Activated naive CD8-positive, alpha-beta T cell treated with anti-CD3 and anti-CD28 coated beads, Interleukin-2, amount 50 U/mL, for 24 hours (primary cell): ENCODE measurements at places on chromosomes 16 and 17.

DNA sequence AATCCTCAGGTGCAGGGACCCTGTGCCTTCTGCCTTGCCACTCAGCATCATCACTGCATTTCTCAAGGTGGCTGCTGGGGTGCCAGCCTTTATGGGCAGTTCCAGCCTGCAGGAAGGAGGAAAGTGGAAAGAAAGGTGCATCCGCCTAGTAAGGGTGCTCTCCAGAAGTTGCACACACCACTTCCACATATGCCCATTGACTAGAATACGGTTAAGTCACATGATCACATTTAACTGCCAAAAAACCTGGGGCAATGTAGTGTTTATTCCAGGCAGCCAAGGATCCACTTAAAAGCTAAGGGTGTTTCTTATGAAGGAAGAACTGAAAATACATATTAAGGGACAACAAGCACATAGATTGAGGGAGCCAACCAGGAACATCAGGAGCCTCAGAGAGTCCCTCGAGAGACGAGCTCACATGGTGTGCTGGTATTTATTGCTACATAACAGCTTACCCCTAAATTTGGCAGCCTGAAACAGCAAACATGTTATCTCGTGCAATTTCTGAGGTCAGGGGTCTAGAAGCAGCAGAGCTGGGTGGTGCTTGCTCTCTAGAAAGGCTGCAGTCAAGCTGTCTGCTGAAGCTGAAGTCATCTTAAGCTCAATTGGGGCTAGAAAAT, 52.0 kb upstream of the MMP2 start:
- DNase-seq = no peak

DNA sequence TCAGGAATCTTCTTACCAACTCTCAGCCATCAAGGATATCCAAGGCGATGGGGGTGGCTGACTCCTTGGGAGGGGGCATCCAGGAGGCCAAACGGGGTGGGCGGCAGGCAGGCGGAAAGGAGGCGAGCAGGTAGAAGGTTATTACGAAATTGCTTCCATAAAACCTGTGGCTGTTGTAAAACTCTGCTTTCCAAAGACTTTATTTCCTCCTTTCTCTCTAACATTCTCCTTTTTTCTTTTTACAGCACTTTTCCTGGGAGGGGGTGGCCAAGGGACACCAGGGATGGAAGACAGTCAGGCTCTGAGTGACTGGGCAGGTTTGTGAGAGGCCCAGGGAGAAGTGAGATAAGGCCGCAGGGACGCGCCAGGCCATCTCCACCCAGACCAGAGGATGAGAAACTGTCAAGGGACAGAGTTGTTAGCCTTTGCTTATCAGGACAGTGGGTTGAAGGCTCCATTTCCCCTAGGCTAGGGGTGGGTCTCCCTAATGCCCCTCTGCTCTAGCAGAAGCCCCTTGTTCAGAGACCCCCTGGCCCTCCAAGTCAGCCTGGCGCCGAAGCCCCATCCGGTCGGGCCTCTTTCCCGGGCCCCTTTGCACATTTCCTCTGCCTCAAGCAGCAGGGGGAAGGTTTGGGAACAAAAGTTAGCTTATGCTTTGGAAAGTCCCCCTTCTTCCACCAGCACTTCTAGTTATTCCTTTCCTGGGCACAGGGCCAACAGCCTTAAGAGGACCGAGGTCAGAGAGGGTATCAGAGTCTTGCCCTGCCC, 5.0 kb upstream of the HOXB9 start:
- DNase-seq = no peak

DNA sequence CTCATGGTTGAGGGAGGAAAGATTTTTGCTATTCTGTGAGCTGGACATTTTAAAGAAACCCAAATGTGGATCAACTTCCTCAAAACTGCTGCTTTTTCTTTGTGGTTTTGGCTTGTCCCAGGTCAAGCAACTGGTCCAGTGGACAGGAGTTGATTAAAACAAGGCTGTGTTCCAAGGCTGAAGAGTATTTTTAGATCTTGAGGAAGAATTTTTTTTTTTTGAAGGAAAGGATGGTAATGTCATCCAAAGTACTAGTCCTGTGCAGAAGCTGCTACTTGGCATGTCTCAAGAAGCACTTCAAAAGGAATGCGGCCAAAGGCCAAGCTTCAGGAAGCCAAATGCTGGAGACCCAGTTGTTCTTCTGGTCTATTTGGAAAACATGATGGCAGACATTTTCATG, 8.0 kb upstream of the MYH2 start:
- no peak for DNase-seq

GRCh38 chr17:20214794-20215193, 205.6 kb downstream of the SPECC1 start:
- DNase-seq = no peak

- no peak for DNase-seq
These were observed 43.2 kb upstream of the MRPS23 start for GRCh38 chr17:57892820-57893595.

- no peak for DNase-seq
These were observed 480.2 kb downstream of the HS3ST3B1 start for GRCh38 chr17:14781123-14781522.

- DNase-seq = no peak
These were observed 27.1 kb upstream of the N4BP1 start for GRCh38 chr16:48637039-48637438.

DNA sequence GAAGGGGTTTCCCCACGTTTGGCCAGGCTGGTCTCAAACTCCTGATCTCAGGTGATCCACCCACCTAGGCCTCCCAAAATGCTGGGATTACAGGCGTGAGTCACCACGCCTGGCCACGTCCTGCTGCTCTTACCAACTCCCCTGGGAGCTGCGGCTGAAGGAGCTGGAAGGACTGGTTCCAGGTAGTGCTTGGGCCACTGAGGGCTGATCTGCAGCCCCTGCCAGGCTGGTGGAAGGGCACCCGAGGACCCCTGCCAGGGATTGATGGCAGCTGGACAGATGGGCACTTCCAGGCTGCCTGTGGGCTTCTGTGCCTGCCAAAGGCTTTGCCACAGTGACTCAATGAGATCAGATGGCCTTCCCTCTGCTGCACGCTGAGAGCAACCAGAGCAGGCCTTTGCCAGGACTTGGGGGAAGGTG, 2.3 kb downstream of the OXLD1 start:
- no peak for DNase-seq

GRCh38 chr17:80191865-80192661, 22.2 kb downstream of the CARD14 start:
- no peak for DNase-seq

GRCh38 chr17:80787881-80788280, 203.8 kb upstream of the CHMP6 start:
- DNase-seq = no peak

- DNase-seq = no peak
These were observed 11.0 kb downstream of the CHMP6 start for GRCh38 chr17:81002409-81003361.

- no peak for DNase-seq
These were observed 223.9 kb downstream of the ZFHX3 start for GRCh38 chr16:72824027-72824426.

DNA sequence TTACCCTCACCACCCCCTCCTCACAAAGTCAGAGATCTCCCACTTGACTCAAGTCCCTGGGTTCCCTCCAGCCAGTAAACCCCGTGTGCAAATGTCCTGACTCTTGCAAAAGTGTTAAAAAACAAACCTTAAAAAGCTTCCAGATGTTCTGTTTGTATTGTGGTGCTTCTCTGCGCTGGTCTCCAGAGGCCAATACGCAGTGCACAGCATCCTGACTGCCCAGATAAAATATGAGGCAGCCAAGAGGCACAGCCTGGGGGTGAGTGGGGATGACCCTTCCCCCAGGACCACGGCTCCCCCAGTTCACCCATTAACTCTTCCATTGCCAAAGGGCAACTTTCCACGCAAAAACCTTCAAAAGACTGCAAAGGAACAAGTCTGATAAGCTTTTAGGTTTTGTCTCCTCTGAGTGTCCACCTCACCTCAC, 291.8 kb downstream of the SOX9 start:
- DNase-seq = no peak
